ENCODE measurements at places on chromosomes 2 and 18.

- peak; percentile 44 for DNase-seq
These were observed 249.2 kb upstream of the SLC39A10 start for GRCh38 chr2:195407783-195408182.

GRCh38 chr2:69957965-69958364 lies 3.5 kb downstream of the ASPRV1 start:
- no peak for DNase-seq

DNA sequence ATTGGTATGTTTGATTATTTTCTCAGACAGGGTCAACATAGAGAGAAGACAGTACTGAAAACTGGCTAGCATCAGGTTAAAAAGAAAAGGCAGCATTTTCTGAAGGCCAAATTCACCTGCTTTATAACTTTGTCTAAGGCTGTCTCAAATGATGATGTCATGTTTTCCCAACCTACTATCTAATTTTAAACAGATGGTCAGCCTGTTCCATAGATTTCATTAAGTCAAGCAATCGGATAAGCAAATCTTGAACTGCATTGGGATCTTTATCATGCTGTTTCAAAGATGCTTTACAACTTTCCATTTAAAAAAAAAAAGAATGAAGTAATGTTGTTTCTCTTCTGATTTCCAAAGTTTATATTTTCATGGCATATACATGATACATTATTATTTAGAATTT lies 56.3 kb upstream of the SPOPL start:
- DNase-seq: no peak

DNA sequence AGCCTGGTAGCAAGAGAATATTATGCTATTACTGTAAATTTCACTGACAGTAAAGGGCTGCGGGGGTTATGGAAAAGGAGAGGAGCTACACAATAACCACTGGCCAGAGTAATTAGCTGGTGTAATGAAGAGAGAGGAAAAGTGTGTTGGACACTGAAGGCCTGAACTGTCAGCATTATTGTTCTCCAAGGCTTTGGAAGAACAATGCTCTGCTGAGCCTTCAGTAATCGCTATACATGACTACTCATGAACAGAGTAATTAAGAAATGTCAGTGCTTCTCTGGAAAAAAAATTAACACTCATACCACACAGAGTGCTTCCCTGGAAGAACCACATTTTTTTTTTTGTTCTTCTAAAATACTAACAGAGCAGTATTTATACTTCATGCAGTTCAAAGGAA lies 931.3 kb downstream of the CPS1 start:
- no peak for DNase-seq

DNA sequence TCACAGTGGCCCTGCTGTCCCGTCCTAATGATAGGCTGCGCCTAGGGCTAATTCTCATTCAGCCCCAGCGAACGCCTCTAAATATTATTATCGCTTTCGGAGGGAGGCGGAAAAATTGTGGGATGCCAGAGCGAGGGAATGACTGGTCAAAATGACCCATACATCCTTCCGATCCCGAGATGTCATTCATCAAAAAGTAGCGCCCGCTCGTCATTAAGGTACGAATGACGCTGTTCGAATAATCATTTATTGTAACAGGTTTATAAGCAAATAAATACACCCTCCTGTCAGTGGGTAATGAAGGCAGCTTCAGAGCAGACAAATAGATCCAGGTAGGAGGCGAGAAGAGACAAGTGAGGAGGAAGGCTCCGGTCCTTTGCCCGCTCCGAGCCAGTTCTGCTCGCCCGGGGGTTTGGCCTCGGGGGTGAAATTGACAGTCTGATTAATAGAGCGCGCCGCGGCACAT lies at the start of gene EVX2:
TSS of gene EVX2 (minus strand) at position 167 of the 466 bp plus-strand sequence. CDS start 186 bp downstream, outside the sequence.
- no peak for DNase-seq

GRCh38 chr2:3635171-3635974 lies 22.6 kb upstream of the ALLC start:
- no peak for DNase-seq

- peak; percentile 63 for DNase-seq
These were observed 38.3 kb downstream of the MRPL33 start for GRCh38 chr2:27809761-27810241.

GRCh38 chr2:234493796-234494195 lies 3.1 kb downstream of the ARL4C start:
- no peak for DNase-seq

GRCh38 chr2:190908532-190908931 lies 27.9 kb downstream of the GLS start:
- DNase-seq: no peak

DNA sequence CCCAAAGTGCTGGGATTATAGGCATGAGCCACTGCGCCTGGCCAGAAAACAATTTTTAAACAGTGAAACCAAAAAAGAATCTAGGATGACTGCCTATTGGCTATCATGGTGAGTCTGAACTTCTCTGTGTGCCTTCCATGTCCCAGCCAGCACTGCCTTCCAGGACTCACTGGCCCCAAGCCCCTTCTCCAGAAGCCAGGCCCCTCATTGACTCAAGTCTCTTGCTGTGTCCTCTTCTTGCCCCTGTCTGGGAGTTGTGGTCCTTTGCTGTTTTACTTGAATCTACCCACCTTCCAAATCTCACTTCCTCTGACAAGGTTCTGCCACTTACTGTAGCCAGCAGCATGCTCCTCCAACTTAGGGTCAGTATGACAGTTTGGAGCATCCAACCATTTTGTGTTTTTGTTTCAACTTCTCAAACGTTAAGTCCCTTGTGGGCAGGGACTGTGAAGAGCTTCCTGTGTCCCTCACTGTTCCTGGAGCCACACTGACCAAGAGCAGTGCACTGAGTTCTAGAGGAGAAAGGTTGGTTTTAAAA lies 41.7 kb downstream of the ST3GAL5 start:
- no peak for DNase-seq

DNA sequence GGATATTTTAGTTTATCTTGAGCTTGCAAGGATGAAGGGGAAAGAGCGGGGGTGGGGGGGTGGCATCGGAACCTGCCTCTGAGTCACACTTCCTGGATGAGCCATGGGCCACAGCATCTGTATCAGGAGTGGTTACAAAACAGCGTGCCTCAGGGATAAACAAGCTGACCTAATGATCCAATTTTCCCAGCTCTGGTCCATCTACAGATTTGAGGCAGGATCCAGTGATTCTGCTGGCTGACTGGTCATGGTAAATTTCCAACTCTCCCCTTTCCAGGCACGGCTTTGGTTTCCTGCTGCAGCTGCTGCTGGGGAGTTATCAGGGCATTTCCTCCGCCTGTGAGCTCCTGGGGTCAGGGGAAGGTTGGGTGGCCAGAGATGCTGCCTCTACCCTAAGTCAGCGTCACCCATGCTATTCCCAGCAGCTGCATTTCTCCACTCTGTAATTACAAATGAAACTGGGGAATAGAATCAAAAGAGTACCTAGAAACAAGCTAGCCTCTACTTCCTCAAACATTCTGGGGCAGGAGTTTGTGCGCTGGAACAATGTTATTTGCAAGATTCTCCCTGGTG lies 4.7 kb upstream of the HPCAL1 start:
- DNase-seq: peak; percentile 96

DNA sequence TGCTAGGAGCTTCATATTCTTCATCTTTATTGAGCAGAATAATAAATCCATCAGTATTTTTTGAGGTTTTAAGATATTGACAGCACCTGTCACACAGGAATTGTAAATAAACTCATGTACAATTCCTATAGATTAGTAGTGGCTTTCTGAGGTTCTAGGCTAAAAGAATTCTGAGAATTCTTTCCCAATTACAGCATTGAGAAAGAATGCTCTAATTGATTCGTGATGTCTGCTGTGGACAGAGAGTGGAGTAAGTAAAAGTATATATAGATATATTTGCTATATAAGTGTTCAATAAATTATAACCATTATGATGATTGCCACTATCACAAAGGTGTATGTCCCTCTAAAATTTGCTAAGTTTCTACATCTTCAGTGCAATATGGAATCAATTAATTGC lies 186.5 kb upstream of the NRP2 start:
- no peak for DNase-seq

DNA sequence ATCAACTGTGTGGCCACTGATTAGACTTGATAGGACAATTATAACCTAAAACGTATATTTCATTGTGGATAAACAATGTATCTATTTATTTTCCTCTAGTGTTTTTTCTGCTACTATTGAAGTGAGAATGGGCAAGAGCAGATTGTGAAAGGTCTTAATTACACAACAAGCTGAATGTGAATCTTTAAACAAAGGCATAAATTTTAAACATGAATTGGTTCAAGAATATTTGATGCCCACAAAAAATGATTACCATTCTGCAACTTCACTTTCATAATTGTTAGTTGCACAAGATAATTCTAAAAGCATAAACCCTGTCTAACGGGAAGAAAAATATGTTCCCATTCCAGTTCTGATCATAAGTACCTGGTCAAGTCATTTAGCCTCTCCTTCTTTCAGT lies 285.6 kb downstream of the GULP1 start:
- DNase-seq: no peak

DNA sequence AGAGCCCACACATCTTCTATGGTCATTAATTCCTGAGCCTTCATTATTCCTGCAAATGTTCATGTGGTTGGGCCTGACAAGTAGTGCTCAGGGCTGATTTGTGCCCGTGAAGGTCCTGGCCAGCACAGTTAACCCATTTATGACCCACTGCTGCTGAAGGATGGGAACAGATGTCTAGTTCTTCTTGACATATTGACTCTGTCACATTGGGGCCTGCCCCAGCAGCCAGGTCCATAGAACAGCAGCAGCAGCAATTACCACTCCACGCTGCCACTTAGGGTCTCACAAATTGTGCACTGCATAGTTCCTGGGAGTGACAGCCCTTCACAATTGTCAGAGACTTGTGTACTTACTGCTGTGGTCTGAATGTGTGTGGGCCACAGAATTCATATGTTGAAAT lies 442.3 kb upstream of the RGPD4 start:
- no peak for DNase-seq

DNA sequence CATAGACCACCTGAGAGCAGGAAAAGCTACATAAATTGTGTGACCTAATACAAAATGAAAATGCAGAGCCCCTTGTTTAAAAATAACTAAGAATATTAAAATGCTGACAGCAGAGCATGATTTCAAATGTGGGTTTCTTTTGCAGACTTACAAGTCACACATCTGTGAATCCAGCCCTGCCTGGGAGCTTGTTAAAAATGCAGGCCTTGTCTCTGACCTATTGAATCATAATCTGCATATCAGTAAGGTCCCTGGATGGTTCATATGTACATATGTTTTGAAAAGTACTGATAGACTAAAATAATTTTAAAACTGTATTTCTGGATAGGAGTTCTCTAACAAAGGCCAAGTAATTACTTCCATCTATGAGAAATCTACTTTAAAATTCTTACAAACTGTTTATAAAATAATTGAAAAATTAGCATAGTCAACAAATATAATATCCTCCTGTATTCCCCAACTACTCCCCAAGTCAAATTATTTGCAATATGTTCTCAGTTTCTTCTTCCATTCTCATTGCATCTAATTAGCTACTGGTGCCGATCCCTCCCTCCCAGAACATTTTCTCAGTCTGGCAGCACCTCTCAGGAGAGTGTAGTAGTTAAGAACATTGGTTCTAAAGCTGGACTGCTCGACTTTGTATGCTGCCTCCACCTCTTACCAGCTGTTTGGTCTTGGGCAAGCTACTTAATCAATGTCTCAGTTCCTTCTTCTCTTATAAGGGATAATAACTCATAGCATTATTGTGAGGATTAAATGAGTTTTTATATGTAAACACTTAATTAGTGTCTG lies 1040.4 kb upstream of the CDH2 start:
- DNase-seq: no peak

GRCh38 chr18:79682894-79683625 lies 3.5 kb downstream of the CTDP1 start:
- no peak for DNase-seq

Data from RKO (cell line).